NCI-H1092 treated with DMSO at 0.1 percent for 48 hours (cell line): ENCODE measurements at places on chromosomes 6 and 20.

DNA sequence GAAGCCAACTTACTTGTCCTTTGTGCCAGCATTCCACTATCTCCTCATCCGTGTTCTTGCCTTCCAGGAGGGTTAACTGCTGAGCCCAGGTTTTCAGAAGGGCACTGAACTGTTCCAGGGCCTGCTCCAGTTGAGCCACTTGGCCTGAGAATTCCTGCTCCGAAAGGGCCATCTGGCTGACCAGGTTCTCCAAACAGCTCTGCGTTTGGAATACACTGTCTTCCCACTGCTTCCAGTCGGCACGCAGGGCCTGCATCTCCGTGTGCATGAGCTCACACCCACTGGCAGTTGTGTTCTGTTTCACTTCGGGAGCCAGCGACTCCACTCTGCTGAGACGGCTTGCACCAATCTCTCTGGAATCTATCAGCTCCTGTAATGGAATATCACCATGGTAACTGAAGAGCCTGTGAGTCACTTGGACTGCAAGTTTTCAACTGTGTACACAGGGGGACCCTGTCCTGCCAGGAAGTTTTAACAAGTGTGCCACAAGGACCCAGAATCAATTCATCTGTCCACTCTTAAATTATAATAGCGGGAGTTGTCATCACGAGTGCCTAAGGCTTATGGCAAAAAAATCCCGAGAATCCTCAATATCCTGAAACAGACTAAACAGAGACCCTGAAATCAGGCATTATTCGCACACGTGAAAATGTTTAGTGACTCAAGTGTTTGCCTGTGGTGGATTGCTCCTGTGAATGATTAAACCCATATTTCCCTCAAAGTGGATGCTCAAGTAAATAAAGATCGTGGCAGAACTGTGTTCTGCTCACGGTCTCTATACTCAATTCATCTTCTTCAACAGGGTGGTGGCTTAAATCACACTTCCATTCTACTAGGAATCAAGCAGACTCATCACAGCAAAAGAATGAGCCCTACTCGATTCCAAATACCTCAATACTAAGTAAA, 255.9 kb downstream of the SYNE1 start:
- DNase-seq = no peak

DNA sequence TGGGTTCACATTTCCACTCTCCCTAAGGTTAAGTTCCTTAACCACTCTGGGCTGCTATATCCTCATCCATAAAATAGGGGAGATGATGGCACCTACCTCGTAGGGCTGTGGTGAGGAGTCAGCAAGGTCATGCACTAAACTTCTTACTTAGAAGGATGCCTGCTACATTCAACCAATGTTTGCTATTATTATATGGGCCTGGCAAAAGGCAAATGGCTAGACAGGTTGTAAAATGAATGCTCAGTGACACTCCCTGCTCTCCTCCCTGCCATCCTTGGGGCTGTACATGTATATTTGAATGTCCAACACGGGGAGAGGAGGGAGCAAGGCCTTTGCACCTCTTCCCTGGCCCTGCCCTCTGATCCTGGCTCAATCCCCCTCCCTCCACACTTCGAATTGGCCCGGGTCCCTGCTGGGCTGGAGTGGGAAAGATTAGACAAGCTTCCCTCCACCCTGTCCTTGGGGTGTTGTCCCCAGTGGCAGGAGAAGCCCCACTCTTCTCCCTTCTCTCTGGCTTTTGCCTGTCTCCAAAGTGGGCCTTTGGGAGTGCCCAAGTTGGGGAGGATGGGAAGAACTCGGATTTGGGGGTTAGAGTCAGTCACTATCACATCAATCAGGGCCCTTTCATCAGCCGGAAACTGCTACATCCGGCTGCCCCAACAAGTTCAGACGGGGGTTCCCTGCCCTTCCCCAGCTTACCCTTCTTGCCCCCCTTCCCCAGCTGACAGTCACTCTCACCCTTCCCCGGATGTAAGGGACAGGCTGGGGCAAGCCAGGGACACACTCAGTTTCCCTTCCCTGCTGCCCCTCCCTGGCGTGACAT, 36.3 kb upstream of the VEGFA start:
- no peak for DNase-seq

- no peak for DNase-seq
Measured at GRCh38 chr6:159572439-159573110, 120.5 kb downstream of the SOD2 start.

DNA sequence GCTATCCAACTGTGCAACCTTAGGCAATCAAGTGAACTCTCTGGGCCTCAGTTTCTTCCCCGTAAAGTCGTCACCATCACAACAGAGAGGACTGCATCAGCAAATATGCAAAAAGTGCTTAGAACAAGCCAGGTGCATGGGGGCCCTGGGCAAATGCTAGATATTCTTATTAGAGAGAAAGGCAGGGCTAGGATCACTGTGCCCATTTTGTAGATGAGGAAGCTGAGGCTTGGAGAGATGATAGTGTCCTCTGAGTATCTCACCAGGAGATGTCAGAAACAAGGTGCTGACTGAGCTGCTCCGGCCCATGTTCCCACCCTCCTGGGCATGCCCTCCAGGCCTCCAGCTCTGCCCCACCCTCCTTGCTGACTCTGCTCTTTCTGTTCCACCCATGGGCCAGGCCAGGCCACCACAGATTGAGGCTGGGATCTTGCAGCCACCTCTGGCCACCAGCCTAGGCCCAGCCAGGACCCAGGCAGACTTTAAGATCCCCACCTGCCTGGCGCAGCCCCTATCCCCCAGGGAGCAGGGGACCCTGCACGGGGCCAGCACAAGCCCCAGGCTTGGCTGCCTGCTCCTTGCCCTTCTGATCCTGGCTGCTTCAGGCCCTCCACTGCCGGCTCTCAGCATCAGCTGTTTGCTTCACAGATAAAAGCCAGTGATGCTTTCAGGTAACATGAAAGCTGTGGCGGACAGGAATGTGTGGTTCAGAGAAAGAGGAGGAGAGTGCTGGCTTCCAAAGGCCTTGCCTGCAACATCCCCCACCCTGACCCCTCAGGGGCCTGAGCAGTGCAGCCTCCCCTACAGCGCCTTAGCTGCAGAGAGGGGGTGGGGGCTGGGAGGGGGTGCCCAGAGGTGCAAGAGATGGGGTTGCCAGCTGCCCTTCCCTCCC, 47.6 kb downstream of the GRM4 start:
- DNase-seq = no peak
